Smooth muscle cell of trachea (primary cell): ENCODE measurements at places on chromosomes 2 and 18. TPM values are rescaled to one million over a fixed set of nuclear protein-coding genes. Genes with fewer than 3 reads are reported as not detected.

Gene LCT
- under 0.01 TPM in 2 replicates for total RNA-seq

Gene AKAIN1
- total RNA-seq, result not detected in 2 replicates

Gene ADD2
- total RNA-seq, result 0.29 TPM in 1 of 2 replicates, not detected in the other

Gene TDRD15
- not detected in 2 replicates for total RNA-seq

Gene PROM2
- 0.29 and 0.83 TPM in 2 replicates for total RNA-seq

Gene C2orf81
- 1.5 and 2.0 TPM in 2 replicates for total RNA-seq

Gene CD226
- 0.44 and 0.66 TPM in 2 replicates for total RNA-seq

Gene LNPK
- total RNA-seq, result 42.7 and 45.1 TPM in 2 replicates

Gene CFAP65
- total RNA-seq, result under 0.01 TPM in 1 of 2 replicates, not detected in the other

Gene CNDP1
- not detected in 2 replicates for total RNA-seq

Gene BABAM2
- total RNA-seq, result 23.0 and 29.4 TPM in 2 replicates

Gene SOCS6
- total RNA-seq, result 31.0 and 37.9 TPM in 2 replicates

Gene CCBE1
- total RNA-seq, result 69.0 and 69.4 TPM in 2 replicates

Gene CCDC102B
- 18.2 and 51.8 TPM in 2 replicates for total RNA-seq

Gene CFC1
- total RNA-seq, result not detected in 2 replicates

Gene LHCGR
- not detected in 2 replicates for total RNA-seq

Gene XIRP2
- not detected in 2 replicates for total RNA-seq

Gene EIF4E2
- 75.9 and 101 TPM in 2 replicates for total RNA-seq

Gene CLHC1
- 8.9 and 13.5 TPM in 2 replicates for total RNA-seq

Gene NPAS2
- 9.0 and 9.9 TPM in 2 replicates for total RNA-seq

Gene CACNB4
- 0.73 and 1.2 TPM in 2 replicates for total RNA-seq
